T-helper 17 cell (primary cell): ENCODE measurements at places on chromosomes 7 and 10. TPM values are rescaled to one million over a fixed set of nuclear protein-coding genes. Genes with fewer than 3 reads are reported as not detected.

Gene GALNT17
- total RNA-seq: not detected

Gene PPP1R17
- total RNA-seq: not detected

Gene TRIM74
- total RNA-seq: 3.1 TPM

Gene CYP2C19
- total RNA-seq: not detected

Gene ENTPD1
- 13.8 TPM for total RNA-seq

Gene GCK
- 0.45 TPM for total RNA-seq

Gene CTNNA3
- 1.6 TPM for total RNA-seq

Gene GOLGA7B
- 12.0 TPM for total RNA-seq

Gene ZNF736
- 28.3 TPM for total RNA-seq

Gene MYL7
- not detected for total RNA-seq

Gene GRID2IP
- total RNA-seq: 0.17 TPM

Gene NUDT13
- 1.5 TPM for total RNA-seq

Gene DPP6
- not detected for total RNA-seq

DNA sequence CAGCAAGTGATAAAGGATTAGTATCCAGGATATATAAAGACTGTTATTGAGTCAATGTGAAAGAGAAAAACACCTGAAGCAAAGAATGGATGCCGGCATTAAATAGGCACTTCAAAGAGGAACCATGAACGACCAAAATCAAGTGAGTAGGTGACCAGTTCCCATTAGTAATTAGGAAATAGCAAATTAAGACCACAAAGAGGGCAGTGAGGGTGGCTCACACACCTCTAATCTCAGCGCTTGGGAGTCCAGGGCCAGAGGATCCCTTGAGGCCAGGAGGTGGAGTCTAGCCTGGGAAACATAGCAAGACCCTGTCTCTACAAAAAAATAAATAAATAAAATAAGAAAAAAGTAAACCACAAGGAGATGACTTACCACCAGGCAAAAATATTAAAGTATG lies 1.5 kb upstream of the ANTXRL start:
- DNase-seq: no peak

DNA sequence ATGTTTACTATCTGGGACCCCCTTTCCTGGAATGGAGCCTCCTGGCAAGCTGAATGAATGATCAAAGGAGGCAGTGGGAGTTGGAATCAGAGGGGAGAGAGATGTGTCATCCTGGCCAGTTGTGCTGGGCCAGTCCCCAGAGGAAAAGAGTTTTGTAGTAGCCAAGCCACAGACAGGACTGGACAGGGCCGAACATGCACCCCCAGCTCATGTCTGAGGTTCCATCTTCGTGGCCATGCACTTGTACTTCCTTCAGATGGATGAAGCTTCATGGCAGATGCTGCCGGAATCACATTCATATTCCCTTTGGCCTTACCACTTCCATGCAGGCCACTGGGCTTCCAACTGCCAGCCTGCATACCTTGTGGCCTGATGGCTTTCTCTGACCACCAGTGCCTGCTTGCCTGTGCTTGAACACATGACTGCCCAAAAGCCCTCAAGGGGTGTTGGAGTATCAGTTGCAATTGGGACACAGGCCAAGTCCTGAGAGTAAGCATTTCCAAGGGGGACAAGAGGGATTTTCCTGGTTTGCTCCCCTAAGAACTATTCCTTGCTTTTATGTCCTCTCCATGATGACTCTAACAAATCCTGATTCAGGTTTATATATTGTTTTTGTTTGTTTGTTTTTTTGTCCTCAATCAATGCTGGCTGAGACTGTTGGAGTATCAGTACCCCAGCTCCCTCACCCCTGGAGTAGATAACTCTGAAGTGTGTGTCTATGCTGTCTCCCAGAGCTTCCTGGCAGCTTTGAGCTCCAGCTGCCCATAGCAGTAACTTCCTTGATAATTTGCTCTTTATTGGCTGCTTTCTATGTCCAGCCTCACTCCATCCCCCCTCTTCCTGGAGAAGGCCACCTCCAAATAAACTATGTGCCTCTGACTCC lies 63.6 kb downstream of the TMEM130 start:
- no peak for DNase-seq

- no peak for DNase-seq
Observed at GRCh38 chr10:73997461-73997786, 492 bp upstream of the VCL start.

- no peak for DNase-seq
Observed at GRCh38 chr7:101582971-101583370, 46.1 kb downstream of the MYL10 start.

DNA sequence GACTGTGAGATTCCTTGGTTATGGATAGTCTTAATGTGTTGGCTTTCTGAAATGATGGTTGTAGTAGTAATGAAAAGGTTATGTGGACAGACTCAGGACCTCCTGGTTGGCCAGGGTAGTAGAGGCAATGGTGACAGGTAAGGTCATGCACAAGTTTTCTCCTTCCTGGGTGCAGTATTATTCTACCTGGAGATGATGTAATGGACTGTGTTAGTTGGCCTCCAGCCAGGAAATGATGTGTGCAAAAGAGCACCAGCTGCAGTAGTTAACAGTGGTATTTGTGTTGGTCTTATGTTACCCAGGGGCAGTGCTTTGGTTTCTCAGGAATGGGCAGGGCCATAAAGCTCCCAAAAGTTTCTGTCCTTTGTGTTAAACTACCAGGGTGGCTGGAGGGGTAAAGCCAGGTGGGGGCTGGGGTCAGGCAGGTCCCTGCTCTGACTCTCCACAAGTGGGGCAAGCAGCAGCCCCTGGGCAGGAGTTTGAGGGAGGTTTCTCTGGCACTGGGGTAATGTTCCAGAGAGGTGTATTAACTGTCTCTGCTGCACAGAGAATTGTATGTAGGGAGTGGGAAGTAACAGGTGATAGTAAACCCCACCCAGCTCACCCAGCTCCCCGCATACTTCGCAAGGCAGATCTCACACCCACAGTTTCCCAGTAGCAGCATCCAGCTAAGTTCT lies 36.3 kb downstream of the GPR22 start:
- no peak for DNase-seq

DNA sequence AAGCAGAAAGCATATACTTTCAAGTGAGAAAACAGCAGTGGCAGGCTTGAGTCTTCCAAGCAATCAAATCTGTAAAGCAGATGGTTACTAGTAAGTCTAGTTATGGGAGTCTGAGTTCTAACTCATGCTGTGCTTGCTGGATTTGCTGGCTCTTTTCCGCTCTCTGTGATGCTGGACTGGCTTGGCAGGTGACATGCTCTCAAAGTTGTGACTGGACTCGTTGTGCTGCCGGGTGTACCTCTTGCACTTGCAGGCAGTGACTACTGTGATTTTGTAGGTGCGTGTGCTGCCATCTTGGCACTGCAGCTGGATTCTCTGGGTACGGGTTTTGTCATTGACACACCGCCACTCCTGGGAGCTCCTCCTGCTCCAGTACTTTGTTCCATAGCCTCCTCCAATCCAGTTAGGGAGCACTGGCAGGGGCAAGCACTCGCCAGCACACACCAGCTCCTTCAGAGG lies 3.1 kb downstream of the SOSTDC1 start:
- DNase-seq: no peak

DNA sequence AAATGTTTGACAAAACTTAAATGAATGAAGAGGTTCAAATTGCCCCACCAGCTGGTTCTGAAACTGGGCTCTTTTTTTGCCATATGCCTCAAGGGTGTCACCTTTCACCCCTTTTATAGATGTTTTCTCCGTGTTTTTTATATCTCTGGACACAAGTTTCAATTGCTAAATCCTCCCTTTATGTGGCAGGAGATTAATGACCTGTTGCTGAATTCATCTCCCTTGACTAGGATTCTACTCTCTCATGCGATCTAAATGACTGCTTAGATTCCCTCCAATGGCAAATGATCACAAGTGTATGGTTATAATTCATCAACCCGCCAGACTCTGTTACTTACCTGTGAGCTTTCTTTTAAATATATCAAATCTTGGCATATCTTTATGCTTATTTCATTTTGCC lies 677.0 kb upstream of the POT1 start:
- no peak for DNase-seq

- no peak for DNase-seq
Observed at GRCh38 chr7:39683216-39683845, 60.0 kb downstream of the RALA start.

- no peak for DNase-seq
Observed at GRCh38 chr7:142908921-142909890, 23.7 kb upstream of the TRPV6 start.

DNA sequence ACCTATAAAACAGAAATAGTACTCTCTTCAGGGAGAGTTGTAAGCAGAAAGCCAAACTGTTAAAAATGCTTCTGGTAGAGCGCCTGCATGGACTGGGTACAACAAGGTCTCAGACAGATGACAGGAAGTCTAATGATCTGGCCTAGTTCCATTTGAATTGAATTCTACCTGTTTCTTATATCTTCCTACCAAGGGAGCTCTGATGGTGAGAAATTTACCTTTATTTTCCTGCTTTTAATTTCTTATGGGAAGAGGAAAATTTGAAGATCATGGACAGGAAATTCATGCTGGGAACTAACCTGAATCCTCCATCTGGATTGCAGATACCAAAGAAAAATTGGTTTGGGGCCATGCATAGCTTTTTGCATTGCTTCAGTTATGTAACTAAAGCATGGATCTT lies 63.3 kb downstream of the BMPER start:
- no peak for DNase-seq

- DNase-seq: no peak
Observed at GRCh38 chr10:72272689-72273409, 875 bp upstream of the DDIT4 start.

DNA sequence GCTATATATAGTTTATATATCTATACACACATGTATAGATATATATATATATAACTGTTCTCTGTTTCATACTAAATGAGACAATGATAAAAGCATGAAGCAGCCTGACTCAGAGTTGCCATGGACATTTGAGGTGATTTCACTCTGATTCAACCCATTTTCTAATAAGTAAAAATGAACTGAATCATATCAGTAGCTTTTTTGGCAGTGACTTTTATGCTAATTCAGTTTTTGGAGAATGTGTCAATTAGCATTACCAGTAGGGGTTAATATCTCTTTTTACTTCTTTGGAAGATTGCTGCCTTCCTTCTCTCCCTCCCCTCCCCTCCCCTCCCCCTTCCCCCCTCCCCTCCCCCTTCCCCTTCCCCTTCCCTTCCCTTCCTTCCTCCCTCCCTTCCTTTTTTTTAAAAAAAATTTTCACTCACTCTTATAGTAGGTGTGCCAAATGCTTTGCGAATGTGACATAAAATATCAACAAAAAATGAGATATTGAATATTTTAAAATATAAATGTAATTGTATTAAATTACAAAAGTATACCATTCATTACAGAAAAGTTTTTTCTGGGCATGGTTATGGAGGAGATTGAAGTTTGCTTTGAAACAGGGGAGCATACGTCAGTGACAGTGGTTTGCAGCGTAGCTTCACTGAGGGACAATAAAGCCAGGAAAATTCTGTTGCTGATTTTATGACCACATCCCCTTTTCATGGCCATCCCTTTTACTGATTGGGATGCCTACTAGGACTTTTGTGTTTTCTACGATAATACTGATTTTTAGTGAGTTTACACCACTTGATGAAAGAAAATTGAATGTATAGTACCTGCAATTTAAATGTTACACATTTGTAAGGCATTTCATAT lies 64.0 kb upstream of the KLF6 start:
- DNase-seq: no peak

GRCh38 chr10:2898509-2898860 lies 168.9 kb upstream of the PFKP start:
- DNase-seq: no peak

DNA sequence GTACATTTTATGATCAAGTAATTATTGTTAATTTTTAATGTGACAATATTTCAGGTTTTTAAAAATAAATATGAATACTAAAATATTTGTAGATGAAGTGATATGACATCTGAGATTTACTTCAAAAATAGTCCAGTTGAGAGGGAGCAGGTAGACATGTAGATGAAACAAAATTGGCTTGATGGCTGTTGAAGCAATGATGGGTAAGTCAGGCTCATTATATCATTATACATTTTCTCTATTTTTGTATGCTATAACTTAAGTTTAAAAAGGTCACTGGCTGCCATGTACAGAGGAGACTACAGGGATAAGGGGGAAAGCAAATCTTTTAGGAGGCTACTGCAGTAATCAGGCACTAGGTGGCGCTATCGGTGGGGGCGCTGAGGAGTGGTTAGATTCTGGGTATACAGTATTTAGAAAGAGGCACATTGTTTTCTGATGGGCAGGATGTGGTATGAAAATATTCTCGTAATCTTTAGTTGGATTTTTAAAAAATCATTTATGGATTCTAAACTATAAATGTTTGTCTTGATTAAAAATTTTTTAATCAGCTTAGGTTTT lies 189.8 kb upstream of the IMMP2L start:
- DNase-seq: peak; percentile 30

GRCh38 chr10:119860866-119861607 lies 11.6 kb downstream of the MCMBP start:
- DNase-seq: no peak

GRCh38 chr7:67621704-67622103 lies 625.1 kb downstream of the TYW1 start:
- DNase-seq: no peak

DNA sequence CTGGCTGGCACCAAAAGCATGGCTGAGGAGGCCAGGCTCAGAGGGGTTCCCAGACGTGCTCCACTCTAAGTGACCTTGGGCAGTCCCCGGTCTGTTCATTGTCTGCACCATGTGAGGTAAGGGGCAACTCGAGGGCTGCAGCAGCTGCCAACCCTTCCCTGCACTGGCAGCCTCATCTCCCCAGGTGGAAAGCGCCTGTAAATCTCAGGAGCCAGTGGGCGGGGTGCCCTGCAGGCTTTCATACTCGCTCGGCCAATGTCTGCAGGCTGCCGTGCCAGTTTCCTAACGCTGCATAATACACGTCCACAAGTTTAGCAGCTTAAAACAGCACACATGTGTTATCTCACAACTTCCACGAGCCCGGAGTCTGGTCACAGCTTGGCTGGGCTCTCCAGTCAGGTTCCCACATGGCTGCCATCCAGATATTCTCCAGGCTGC lies 12.6 kb upstream of the GDF10 start:
- DNase-seq: no peak

DNA sequence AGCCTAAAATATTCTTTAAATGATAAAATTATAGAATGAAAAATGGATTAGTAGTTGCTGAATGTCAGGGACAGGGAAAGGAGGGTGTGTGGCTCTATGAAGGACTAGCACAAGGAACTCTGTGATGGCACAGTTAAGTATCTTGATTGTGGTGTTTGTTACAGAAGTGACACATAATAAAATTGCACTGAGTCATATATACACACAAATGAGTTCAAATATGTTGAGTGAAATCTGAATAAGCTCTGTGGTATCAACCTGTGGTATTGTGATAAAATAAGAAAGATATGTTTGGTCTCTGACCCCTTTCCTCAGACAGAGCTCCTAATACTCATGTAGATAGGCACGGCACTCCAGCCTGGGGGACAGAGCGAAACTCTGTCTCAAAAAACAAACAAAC lies 181.5 kb upstream of the TRIM24 start:
- DNase-seq: no peak

DNA sequence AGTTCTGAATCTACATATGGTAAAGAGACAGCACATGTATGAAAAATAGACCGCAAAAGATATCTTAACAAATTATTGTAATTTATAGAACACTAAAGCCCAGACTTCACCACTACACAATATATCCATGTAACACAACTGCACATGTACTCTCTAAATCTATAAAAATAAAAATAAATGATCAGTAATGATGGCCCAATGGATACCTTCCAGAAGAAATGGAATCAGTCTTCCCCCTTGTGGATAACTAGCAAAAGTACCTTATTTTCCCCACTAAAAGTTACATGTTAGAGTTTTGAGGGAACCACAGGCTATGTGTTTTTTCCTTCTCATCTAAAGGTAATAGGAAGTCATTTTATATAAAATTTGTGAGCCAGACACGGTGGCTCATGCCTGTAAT lies 25.7 kb downstream of the C7orf25 start:
- DNase-seq: no peak
